ENCODE measurements at places on chromosomes 7 and 10.
A peak's percentile ranks its signal among the peaks of the same experiment; 100 is the strongest.

DNA sequence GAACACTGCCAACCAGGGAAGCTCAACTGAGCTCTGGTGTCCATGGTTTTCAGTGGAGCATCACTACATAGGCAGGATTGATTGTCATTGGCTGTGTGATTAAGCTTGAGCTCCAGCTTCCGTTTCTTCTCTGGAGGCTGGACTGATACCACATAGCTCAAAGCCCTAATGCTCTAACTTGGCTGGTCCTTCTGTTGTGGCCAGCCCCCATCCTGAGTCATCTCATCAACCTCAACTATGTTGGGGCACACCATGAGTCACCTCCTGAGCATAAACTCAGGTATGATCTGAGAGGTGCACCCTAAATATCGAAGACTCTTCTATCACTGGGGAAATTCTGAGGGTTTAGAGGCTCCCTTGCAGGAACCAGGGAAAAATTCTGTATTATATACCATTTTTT, 114.5 kb upstream of the INHBA start:
- peak; percentile 1 for DNase-seq
- no peaks in the 10 kb centered on the region for H3K27me3 ChIP-seq
- H3K27ac ChIP-seq: no peak overlapping the region
- H3K4me3 ChIP-seq: no peak overlapping the region
- H3K36me3 ChIP-seq: no peaks in the 10 kb centered on the region
- peaks cover 38% of the 10 kb centered on the region for H3K4me1 ChIP-seq

DNA sequence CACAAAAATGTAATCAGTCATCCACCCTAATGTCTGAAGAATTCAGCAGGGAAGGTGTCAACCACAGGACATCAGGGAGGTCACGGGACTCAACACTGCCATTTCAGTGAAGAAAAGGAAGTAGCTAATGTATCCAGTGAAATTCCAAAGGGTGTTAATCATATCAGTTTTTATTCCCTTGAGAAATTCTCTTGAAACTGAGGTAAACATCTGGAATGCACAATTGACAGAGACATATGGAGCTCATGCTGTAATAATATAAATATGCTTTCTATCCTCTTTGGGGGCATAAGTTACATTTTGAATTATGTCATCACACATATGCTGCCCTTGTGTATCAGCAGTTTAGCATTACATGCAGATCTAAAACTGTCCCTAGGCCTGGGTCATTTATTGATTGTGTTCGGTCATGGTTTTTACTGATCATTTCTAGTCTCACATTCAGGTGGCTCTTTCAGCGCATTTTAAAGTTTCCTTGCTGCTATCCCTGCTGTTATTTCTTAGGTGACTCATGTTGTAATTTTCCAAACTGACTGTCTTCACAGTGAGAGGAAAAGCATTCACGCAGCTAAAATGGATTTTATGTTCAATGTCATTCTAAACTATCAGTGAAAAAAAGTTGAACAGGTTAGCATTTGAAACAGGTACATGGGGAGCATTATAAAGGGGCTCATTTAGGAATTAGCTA, 273.9 kb downstream of the TSPAN12 start:
- no peak overlapping the region for H3K4me3 ChIP-seq
- no peaks in the 10 kb centered on the region for H3K4me1 ChIP-seq
- no peak for DNase-seq
- H3K27me3 ChIP-seq: no peaks in the 10 kb centered on the region

DNA sequence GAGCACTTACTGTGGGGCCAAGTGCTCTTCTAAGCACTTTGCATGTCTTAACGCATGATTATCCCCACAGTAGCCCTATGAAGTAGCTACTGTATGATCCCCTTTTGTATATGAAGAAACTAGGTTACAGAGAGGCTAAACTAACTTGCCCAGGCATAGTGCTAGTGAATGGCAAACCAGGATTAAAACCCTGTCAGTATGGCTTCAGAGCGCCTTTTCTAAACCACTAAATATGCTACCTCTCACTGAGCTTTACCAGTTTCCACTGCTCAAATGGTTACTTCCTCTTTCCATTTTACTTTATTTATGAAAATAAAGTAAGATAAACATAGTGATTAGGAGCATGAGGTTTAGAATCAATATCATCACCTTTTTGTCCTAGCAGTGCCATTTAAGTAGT, 73.6 kb downstream of the PODXL start:
- no peaks in the 10 kb centered on the region for H3K4me1 ChIP-seq
- no peak overlapping the region for H3K27ac ChIP-seq
- no peak for DNase-seq

DNA sequence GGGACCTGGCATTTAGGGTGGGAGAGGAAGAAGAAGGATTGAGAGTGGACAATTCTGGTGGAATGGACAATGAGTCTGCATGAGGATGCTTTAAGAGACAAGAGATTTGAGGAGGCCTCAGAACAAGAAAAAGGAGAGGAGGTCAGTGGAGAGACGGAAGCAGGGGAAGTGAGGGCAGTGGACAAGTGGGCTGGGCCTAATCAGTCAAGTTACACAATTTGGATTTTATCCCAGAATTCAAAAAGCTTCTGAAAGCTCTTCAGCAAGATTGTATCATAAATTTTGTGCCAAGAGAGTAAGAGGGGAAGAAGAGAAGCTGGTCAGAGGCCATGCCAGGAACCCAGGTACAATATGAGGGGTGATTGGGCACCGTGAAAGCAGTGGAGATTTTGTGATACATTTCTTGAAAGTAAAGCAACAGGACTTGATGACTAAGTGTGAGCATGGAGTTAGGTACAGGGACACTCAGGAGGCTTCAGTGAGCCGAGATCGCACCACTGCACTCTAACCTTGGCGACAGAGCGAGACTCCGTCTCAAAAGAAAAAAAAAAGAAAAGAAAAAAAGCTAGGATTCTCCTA, 19.3 kb upstream of the TSPAN13 start:
- H3K36me3 ChIP-seq: peaks cover 5% of the 10 kb centered on the region
- H3K27ac ChIP-seq: no peak overlapping the region
- no peak for DNase-seq
- no peaks in the 10 kb centered on the region for H3K4me1 ChIP-seq
- H3K4me3 ChIP-seq: no peak overlapping the region

- DNase-seq: no peak
- H3K27ac ChIP-seq: no peak overlapping the region
- H3K27me3 ChIP-seq: peaks cover 11% of the 10 kb centered on the region
- peak overlapping the region; percentile 15 for H3K4me3 ChIP-seq
- no peaks in the 10 kb centered on the region for H3K36me3 ChIP-seq
Measured at GRCh38 chr7:154914996-154915380, 87.9 kb downstream of the PAXIP1 start.

- peaks cover 3% of the 10 kb centered on the region for H3K27me3 ChIP-seq
- H3K4me1 ChIP-seq: no peaks in the 10 kb centered on the region
- H3K36me3 ChIP-seq: no peaks in the 10 kb centered on the region
- H3K4me3 ChIP-seq: no peak overlapping the region
Measured at GRCh38 chr7:50552921-50553320, 12.3 kb downstream of the DDC start.

- peak; percentile 14 for DNase-seq
- no peaks in the 10 kb centered on the region for H3K4me1 ChIP-seq
- H3K27me3 ChIP-seq: peaks cover 22% of the 10 kb centered on the region
- H3K27ac ChIP-seq: no peak overlapping the region
- no peak overlapping the region for H3K4me3 ChIP-seq
Measured at GRCh38 chr10:96339956-96340904, 18.6 kb downstream of the OPALIN start.

- DNase-seq: no peak
- no peak overlapping the region for H3K4me3 ChIP-seq
- no peaks in the 10 kb centered on the region for H3K36me3 ChIP-seq
- H3K27ac ChIP-seq: no peak overlapping the region
- H3K27me3 ChIP-seq: no peaks in the 10 kb centered on the region
Measured at GRCh38 chr10:9823268-9823930, 1194.3 kb upstream of the CELF2 start.

DNA sequence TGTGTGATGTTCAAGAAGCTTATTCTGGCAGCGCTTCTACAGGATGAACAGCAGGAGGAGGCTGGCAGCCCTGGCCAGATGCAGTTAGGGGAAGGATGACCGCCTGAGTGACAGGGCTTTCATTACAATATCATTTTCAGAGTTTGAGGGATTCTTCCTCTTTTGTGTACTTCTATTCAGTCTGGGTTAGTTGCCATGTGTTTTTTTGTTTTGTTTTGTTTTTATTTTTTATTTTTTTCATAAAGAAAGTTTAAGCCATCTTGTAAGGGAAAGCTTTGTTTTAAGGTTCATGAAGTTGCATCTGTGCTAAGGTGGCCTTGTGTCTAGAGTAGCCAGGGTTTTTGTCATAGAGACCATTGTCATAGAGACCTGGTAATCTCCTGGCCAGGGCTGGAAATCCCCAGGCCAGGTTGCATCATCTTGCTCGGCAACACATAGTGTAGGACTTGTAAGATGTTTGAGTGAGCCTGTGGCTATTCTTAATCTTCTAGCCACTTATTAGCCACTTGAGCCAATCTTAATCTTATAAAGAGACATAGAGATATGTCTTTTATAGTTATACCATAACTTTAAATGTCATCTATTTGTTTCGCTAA, 230.5 kb upstream of the TMEM229A start:
- no peak overlapping the region for H3K4me3 ChIP-seq
- H3K4me1 ChIP-seq: no peaks in the 10 kb centered on the region
- no peak overlapping the region for H3K27ac ChIP-seq
- no peaks in the 10 kb centered on the region for H3K27me3 ChIP-seq
- H3K36me3 ChIP-seq: no peaks in the 10 kb centered on the region

- no peaks in the 10 kb centered on the region for H3K36me3 ChIP-seq
- peaks cover 7% of the 10 kb centered on the region for H3K27me3 ChIP-seq
- H3K4me3 ChIP-seq: no peak overlapping the region
- peaks cover 10% of the 10 kb centered on the region for H3K4me1 ChIP-seq
- H3K27ac ChIP-seq: no peak overlapping the region
- DNase-seq: no peak
Measured at GRCh38 chr7:4879396-4880081, 4.0 kb downstream of the RADIL start.

- no peak for DNase-seq
- H3K27me3 ChIP-seq: peaks cover 17% of the 10 kb centered on the region
- H3K36me3 ChIP-seq: no peaks in the 10 kb centered on the region
- H3K4me1 ChIP-seq: no peaks in the 10 kb centered on the region
- no peak overlapping the region for H3K4me3 ChIP-seq
Measured at GRCh38 chr7:157694376-157694665, 357.5 kb downstream of the DNAJB6 start.

- no peak overlapping the region for H3K27ac ChIP-seq
- peaks cover 2% of the 10 kb centered on the region for H3K27me3 ChIP-seq
- no peak overlapping the region for H3K4me3 ChIP-seq
- no peaks in the 10 kb centered on the region for H3K36me3 ChIP-seq
- DNase-seq: no peak
- H3K4me1 ChIP-seq: no peaks in the 10 kb centered on the region
Measured at GRCh38 chr10:93204494-93205485, 131.1 kb downstream of the CYP26A1 start.

DNA sequence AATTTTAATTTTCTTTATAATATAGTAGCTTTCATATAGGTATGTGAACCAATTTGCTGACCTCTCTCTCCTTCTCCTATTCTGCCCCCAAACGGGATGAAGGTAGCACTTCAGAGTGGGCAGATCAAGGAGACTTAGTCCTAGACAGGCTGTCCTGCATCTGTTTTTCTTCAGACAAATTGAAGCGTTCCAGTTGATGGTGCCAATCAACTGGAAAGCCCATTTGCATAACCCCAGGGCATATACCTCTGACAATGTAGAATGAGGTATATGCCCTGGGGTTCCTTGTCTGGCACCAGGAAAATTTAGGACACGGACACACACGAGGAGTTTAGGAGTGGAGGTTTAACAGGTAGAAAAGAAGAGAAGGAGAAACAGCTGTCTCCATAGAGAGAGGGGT, 502.9 kb downstream of the HTR7 start:
- no peaks in the 10 kb centered on the region for H3K27me3 ChIP-seq
- H3K4me1 ChIP-seq: no peaks in the 10 kb centered on the region
- no peaks in the 10 kb centered on the region for H3K36me3 ChIP-seq
- no peak overlapping the region for H3K27ac ChIP-seq
- DNase-seq: no peak
- no peak overlapping the region for H3K4me3 ChIP-seq

DNA sequence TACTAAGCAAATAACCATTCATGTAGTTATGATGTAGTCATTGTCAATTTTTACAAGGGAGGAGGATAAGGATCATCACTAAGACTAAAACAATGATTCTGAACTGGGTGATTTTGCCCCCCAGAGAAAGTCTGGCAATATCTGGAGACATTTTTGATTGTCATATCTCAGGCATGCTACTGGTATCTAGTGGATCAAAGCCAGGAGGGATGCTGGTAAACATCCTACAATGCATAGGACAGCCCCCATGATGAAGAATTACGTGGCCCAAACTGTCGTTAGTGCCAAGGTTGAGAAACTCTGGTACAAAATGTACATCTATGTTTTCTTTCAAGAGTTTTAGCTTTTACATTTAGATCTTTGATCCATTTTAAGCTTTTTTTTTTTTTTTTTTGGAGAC, 57.3 kb downstream of the GBF1 start:
- peaks cover 29% of the 10 kb centered on the region for H3K4me1 ChIP-seq
- no peak overlapping the region for H3K27ac ChIP-seq
- no peaks in the 10 kb centered on the region for H3K36me3 ChIP-seq
- no peak for DNase-seq
- H3K4me3 ChIP-seq: no peak overlapping the region

GRCh38 chr10:89327803-89328441, at the start of gene IFIT3:
IFIT3 (plus strand) TSS chr10:89327997; CDS start chr10:89328074, 77 bp downstream.
- peak within 1 kb of the TSS; percentile 92 for H3K27ac ChIP-seq
- H3K4me3 ChIP-seq: peak within 1 kb of the TSS; percentile 95
- H3K4me1 ChIP-seq: peaks cover 48% of the 10 kb centered on the region
- DNase-seq: peak; percentile 41

- H3K27ac ChIP-seq: no peak overlapping the region
- peaks cover 4% of the 10 kb centered on the region for H3K27me3 ChIP-seq
- H3K4me3 ChIP-seq: no peak overlapping the region
Measured at GRCh38 chr10:115975506-115975905, 297.5 kb downstream of the GFRA1 start.

- no peaks in the 10 kb centered on the region for H3K4me1 ChIP-seq
- DNase-seq: no peak
- no peaks in the 10 kb centered on the region for H3K36me3 ChIP-seq
- no peaks in the 10 kb centered on the region for H3K27me3 ChIP-seq
Measured at GRCh38 chr10:122702275-122702674, 2.6 kb upstream of the C10orf120 start.

DNA sequence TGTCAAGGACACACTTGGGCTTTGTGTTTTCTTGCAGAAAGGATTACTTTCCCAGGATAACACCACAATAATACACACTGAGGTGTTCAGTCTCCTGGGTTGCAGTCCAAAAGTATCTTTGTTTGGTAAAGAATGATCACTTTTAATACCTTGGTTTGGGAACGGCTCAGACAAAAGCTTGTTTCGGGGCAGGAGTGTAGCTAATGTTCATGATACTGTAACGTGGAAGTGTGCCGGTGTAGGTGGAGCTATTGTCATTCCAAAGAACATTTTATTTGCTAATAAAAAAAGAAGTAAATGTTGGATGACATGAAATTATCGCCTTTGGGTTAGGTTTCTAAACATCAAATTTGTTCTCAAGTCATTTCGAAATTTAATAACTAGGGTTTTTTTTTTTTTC, 1.2 kb downstream of the EIF4H start:
- peaks cover 1% of the 10 kb centered on the region for H3K27me3 ChIP-seq
- H3K36me3 ChIP-seq: no peaks in the 10 kb centered on the region
- H3K27ac ChIP-seq: peak overlapping the region; percentile 97
- peak overlapping the region; percentile 92 for H3K4me3 ChIP-seq
- no peak for DNase-seq

GRCh38 chr10:125782616-125783015, 7.0 kb upstream of the MMP21 start:
- DNase-seq: no peak
- H3K4me1 ChIP-seq: peaks cover 5% of the 10 kb centered on the region
- peaks cover 13% of the 10 kb centered on the region for H3K36me3 ChIP-seq

Data from immature natural killer cell (primary cell).